Central memory CD4-positive, alpha-beta T cell (primary cell): ENCODE measurements at places on chromosomes 12 and 14.

- DNase-seq = no peak
Observed at GRCh38 chr14:61280092-61280525, 1.0 kb downstream of the TMEM30B start.

GRCh38 chr12:116734156-116734768 lies 3.6 kb downstream of the SPRING1 start:
- no peak for DNase-seq

DNA sequence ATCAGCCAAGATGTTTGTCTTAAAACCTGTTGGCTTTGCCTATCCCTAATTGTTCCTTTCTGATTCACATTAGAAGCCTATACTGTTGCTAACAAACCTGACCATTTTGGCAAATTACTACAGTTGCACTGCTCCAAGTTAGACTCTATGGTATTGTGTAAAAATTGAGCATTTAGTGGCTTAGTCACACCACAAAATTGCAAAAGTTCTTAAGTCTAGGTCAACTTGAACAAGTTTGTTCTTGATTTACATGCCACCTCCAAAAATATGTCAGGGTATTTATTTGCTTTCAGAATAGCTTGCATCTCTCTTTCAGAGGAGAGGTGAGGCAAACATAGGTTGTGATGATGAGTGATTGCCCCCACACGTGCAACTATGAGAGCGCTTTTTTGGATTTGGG lies 27.0 kb upstream of the PTHLH start:
- DNase-seq = no peak

GRCh38 chr12:68462803-68463202 lies 130.6 kb upstream of the MDM1 start:
- no peak for DNase-seq

DNA sequence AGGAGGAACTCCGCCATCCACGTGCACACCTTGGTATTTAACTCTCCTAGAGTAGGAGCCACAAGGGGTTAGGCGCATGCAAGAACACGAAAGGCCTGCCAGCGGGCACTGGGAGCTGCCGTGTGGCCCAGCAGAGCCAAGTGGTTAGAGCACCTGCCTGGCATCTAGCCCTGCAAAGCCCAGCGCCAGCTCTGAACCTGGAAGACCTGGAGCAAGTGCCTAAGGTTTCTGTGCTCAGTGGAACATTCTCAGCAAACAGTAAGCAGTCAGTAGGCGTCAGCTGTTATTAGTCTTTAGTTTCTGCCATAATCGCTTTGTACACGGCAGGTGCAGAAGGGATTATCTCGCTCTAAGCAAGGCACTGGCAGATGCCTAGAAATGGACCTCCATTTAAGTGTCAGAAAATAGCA lies 55.4 kb downstream of the SETD3 start:
- DNase-seq = no peak

DNA sequence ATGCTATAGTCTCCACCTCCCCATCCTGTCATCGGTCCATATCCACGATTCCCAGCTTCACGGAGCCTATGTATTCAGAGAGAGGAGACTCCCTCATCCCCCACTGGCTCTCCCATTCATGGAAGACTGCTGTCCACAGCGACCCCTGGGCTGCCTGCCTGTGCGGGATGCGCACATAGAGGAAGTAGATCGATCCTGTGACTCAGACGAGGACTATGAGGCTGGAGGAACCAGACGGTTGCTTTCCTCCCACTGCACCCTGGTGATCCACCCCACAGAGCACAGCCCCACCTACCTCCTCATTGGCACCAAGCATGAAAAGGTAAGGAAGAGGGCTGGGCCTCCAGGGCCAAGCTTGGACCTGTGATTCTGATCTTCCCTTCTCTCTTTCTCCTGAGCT lies 24.4 kb downstream of the PIGH start:
- no peak for DNase-seq

DNA sequence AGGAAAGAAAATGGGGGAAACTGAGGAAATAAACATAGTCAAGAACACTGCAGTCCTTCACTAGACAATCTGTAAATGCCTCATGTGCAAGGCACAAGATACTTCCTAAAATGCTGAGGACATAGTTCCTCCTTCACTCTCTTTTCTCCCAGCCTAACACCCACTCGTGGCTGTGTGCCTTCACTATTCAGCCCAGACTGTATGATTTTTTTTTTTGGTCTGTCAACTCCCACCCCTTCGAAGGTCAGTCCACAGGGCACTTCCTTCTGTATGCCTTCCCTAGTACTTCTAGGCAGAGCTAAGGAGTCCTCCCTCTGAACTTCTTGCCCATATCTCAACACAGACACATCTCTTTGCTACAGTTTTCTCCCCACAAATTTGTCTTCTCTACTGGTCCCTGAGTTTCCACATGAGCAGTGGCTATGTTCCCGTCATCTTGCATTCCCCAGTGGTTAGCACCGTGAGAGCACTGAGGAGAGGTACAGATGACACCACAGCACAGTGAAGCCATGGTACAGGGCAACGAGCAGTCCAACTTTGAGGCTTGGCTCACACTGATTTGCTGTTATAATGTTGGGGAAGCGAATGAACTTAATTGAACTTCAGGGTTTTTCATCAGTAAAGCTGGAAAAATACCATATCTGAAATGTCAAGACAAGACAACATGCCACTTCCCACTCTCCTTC lies 24.1 kb upstream of the SYCP3 start:
- DNase-seq = no peak

- DNase-seq = no peak
Observed at GRCh38 chr12:123395236-123395635, 11.3 kb downstream of the KMT5A start.

DNA sequence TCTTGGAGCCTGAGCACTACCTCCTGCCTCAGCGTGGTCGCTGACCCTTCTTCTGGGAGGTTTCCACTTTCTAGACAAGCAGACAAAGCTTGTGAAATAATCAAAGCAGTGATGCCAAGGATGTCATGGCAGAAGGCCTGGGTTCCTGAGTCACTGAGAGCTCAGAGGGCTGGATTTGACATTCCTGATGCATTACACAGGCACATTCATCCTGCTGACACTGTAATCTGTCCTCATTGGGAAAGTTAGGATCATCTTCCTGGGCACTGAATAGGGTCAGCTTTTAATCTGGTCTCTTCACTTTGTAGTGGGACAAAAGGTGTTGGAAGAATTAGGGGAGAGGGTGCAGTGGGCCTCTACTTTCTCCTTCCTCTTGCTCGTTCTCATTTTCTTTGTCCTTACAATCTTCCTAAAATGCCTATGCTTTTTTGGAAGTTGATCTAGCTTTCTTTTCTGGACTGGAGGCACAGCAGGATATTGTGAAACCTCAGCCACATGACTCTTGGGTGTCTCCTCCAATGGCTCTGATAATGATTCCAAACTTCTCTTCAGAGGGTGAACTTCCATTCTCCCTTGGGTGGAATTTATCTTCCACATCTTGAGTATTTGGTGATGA lies 29.6 kb downstream of the EEA1 start:
- no peak for DNase-seq

DNA sequence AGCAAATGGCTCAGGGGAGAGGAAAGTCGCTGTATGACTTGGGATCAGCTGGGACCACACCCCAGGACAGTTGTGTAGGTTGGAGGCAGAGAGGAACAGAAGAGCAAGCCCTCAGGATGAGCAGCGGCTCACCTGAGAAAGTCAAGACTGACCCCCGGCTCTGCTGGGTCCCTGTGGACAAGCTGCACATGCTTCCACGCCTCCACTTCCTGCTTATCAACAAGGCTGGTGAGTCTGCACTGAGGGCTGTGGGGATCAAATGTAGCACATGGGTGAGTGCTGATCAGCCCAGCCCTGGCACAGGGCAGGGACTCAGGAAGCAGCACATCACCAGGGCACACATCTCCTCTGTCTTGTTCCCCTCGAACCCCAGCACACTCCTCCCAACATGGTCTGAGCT lies 92.1 kb downstream of the CHGA start:
- DNase-seq = no peak

DNA sequence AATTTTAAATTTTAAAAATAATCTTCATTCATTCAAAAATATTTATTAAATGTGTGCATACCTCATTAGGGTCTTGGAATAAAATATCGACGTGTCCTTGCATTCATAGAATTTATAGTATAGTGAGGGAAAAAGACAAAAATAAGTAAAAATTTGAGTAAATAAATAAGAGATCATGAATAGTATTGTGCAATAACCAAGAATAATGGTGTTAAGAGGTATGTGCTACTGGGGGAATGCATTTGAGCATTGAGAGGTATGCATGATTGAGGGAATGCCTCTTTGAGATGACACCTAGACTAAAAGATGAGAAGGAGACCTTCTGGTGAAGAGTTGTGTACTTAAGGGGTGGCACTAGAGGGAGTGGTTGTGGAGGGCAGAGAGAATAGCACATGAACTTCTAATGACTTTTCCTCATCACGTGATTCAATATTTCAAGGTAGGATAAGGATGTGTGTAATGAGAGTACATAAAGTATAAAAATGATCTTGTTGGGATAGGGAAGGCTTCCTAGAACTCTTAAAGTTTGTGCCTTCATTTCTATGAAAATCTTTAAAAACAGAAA lies 18.8 kb upstream of the CATSPERB start:
- no peak for DNase-seq

DNA sequence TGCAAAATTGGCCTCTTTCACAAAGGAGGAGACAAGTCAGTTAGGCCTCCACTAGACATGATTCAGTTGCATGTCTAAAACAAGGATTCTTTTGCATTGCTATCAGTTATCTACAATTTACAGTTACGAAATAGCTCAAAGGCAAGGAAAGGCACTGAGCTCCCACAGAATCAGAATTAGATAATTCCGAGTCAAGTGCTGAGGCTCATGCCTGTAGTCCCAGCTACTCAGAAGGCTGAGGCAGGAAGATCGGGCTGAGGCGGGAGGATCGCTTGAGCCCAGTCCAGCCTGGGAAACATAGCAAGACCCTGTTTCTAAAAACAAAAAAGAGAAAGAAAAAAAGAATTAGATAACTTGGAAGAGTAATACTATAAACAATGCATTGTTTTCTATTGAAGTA lies 12.3 kb upstream of the RTRAF start:
- no peak for DNase-seq

DNA sequence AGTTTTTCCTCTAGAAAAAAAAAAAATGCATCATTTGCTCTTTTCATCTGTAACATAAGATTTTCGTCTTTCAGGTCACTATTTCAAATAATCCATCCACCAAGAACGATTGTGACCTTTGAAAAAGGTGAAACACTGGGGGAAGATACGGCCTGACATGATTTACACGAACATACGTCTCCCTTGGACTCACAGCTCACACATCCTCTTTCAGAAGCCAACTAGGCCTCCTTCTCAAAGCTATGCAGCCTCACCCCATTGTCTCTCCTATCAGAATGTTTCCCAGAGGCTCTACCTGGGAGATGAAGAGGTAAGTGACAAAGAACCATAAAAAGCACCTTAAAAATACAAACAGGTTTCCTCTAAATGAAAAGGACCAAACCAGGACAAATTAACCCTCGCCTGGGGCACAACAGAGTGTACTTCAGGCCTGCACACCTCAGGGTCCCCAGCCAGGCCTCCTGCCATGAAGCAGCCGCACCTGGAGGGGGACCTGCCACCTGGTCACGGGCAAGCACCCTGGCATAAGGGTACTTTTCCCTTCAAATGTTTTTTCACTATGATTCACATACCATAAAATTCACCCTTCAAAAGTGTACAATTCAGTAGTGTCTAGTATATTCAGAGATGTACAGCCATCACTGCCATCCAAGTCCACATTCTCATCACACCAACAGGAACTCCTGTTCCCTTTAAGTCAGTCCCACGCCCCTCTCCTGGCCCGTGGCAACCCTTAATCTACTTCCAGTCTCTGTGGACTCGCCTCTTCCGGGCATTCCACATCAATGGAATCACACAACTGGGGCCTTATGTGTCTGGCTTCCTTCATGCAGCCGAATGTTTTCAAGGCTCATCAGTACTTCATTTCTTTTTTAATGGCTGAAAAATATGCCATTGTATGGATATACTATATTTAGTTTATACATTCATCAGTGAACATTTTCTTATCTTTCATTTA lies 5.4 kb downstream of the SLC15A4 start:
- no peak for DNase-seq

- no peak for DNase-seq
Observed at GRCh38 chr14:72679141-72679535, 214.8 kb downstream of the DPF3 start.

DNA sequence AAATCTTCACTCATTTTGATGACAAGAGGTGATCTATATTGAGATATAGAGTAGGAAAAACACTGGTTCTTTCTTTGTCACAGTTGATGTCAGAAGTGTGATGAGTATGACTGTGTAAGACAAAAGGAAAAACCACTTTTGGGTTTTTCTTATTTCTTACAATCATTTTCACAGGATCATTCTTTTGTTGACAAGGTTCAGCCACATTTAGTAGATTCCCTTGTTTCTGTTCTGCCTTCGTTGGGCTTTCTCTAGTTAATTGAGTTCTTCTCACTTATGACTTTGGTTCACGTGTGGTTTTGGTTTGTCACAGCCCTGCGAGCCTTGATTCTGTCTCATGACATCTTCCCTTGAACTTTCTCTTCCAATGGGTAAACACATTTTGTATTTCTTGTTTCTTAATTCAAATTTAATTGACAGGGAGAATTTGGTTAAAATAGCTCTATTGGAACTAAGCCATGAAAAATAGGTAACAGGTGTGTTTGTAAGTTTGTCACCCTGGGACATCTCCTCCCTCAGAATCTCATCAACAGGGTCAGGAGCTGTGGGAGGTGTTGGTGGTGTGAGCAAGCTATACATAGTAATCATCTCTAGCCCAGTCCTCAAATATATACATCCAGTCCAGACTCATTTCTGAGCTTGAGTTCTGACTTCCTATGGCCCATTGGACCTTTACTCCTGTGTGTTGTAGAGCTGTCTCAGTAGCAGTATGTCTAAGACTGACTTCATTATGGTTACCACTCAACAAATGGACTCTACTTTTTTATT lies 255.3 kb downstream of the BMP4 start:
- DNase-seq = no peak

DNA sequence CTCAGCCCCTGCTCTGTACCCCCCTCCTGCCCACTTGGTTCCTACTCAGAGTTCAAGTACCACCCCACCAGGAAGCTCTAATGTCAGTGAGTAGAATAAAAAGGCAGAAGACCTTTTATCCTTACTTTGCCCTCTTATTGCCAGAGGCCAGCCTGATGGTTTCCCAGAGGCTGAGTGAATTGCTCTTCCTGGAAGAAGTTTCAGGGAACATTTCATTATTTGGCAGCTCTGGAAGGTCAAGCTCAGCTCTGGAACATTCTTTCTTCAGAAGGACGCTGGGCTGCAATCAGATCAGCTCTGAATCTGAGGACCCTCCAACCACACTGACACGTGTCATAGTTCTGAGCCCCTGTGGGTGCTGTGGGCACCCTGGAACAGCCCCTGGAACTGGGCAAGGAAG lies 188.9 kb downstream of the ETV6 start:
- DNase-seq = no peak

- DNase-seq = no peak
Observed at GRCh38 chr14:91280129-91280528, 35.6 kb upstream of the GPR68 start.

DNA sequence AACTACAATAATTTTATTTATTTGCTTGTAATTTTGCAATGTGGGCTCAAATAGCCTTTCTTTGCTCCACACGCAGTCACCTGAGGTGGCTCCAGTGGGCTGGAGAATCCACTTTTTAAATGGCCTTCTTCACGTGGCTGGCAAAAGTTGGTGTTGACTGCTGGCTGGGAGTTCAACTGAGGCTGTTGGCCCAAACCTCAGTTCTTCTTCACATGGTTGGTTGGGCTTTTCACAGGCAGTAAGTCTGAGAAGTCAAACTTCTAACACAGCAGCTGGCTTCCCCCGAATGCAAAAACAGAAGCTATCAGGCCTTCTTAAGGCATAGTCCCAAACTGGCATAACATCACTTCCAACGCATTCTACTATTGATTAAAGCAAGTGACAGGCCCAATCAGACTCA lies 2.1 kb upstream of the OXA1L start:
- DNase-seq = no peak
